Stimulated activated CD8-positive, alpha-beta memory T cell treated with anti-CD3 and anti-CD28 coated beads, Interleukin-7, amount 100 ng/mL, for 4 hours (primary cell): ENCODE measurements at places on chromosomes 16 and 17.

DNA sequence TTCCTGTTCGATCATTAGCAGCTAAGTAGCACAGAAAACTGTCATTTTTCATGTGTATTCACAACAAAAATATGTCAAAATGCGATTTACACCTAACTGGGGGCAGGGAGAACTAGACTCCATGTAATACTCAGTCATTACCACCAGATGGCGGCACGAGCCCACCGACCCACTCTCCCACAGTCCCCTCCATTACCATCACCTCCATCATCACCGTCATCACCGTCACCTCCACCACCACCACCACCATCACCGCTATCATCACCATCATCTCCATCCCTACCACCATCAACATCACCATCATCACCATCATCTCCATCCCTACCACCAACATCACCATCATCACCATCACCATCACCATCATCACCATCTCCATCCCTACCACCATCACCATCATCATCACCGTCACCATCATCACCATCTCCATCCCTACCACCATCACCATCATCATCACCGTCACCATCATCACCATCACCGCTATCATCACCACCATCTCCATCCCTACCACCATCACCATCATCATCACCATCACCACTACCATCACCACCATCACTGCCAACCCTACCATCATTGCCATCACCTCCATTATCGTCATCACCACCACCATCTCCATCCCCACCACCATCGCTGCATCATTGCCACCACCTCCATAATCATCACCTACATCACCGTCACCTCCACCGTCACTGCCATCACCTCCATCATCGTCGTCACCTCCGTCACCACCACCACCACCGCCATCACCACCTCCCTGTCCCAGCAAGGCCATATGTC is 14.4 kb downstream of the NDUFAF8 start:
- DNase-seq: peak; percentile 34

DNA sequence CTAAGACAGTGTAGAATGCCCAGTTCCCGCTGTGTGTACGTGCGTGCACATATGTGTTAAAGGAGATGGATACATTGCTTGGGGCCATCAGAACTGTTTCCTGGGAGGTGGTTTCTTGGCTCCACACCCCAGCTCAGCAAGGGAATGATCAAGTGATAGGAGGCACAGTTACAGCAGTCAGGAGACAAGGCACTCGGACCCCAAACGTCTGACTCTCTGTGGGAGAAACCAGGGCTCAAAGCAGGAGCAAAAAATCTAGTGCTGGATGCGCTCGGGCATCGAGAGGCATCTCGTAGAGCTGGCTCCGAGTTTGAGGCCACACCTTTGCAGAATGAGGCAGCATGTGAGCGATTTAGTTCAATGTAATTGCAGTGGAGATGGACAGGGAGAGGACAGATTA is 71.9 kb downstream of the RBBP6 start:
- DNase-seq: no peak

- no peak for DNase-seq
Measured at GRCh38 chr16:85921026-85921425, 22.1 kb downstream of the IRF8 start.

- no peak for DNase-seq
Measured at GRCh38 chr16:47358816-47359215, 102.0 kb downstream of the ITFG1 start.

- peak; percentile 38 for DNase-seq
Measured at GRCh38 chr16:24721830-24722238, 7.6 kb upstream of the TNRC6A start.

DNA sequence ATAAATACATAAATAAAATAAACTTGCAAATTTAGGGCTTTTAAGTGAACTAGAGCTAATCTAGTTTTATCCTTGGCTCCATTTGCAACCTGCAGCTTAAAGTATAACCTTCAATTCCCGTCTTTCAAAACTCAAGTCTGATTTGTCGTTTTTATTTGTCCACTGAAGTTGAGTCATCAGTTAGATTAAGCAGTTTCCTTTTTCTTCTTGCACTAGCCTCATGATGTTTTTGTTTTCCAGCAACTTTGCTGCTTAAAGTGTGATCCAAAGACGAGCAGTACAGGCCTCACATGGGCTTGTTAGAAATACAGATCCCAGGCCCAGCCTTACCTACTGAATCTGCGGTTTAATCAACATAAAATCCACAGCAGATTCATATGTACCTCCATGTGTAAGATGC is 13.8 kb downstream of the ARSG start:
- DNase-seq: no peak

- DNase-seq: no peak
Measured at GRCh38 chr17:29659155-29659554, 36.4 kb upstream of the CORO6 start.

DNA sequence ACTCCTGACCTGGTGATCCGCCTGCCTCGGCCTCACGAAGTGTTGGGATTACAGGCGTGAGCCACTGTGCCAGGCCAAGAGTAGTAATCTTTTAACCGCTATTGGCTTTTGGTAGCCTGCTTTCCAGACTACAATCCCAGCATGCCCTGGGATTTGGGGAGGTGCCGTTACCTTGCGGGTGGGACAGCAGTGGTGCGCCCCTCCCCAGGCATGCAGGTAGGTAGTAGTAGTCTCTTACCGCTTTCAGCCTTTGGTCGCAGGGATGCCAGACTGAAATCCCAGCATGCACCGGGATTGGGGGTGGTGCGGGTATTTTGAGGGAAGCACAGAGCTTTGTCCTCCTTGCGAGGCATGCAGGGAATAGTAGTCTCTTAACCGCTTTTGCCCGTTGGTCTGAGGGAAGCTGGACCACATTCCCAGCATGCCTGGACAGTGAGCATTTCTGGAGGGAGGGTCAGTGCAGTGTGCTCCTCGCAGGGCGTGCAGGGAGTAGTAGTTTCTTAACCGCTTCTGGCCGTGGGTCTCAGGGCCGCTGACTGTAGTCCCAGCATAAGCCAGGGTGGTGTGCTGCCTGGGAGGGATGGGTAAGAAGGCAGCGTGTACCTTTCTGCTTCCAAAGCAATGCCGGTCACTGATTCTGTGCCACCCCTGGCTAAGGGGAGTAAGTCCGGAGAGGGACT is 1686.8 kb downstream of the TP53TG3F start:
- DNase-seq: no peak

- DNase-seq: no peak
Measured at GRCh38 chr16:57770361-57770760, 31.9 kb downstream of the KIFC3 start.

- no peak for DNase-seq
Measured at GRCh38 chr16:58970775-58971174, 236.7 kb upstream of the GOT2 start.

DNA sequence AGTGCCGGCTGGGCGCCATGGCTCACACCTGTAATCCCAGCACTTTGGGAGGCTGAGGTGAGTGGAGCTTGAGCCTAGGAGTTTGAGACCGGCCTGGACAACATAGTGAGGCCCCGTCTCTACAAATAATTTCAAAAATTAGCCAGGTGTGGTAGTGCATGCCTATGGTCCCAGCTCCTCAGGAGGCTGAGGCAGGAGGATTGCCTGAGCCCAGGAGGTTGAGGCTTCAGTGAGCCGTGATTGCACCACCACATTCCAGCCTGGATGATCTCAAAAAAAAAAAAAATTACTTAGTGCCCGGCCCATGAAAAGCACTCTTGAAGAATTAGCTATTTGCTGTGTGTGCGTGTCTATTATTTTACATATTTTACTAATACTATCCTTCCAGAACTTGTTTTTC is 9.6 kb downstream of the GPRC5C start:
- no peak for DNase-seq

DNA sequence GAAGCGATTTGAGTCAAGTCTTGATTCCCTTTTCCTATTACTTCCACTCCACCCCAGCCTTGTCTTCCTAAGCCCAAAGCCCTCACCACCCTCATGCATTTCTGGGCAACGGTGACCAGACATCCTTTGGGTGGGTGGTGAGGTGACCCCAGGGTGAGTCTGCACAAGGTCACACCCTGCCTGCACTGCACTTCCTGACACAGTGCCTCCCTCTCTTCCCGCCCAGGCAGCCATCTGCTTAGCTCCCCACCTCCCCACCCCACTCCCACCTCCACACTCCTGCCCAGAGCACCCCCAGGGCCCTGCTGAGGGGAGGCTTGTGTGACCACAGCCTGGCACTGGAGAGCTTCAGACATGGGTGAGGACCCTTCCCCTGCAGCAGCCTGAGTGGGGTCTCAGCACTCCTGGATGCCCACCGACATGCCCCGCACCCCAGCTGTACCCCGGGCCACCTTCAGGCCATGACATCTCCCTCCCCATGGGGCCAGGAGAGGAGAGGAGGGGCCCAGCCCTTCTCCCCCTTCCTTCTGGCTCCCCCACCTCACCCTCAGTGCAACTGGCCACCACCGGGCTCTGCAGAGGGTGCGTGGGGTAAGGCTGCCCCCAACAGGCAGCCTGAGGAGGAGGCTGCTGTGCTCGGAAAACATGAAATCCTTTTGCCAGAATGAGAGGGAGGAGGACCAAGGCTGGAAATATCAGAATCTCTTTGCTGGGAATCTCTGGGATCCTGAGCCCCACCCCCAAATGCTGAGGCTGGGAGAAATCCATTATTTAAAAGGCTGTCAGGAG is 68.6 kb downstream of the CCT6B start:
- DNase-seq: no peak

DNA sequence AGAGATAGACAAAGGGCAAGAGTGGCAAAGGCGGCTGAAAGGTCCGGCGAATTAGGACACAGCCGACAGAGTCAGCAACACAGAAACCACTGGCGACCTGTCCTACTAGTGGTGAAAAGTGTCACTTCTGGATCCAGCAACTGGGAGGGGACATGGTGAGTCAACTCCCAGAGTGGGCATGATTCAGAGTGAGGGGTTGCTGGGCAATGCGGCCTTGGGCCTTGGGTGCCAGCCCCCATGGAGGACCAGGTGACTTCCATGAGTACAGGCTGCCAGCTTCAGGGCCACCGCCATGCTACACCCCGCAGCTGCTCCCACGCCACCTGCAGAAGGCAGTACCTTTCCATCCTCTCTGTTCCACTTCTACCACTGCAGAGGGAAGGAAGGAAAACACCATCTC is 110.6 kb downstream of the ZFHX3 start:
- no peak for DNase-seq

DNA sequence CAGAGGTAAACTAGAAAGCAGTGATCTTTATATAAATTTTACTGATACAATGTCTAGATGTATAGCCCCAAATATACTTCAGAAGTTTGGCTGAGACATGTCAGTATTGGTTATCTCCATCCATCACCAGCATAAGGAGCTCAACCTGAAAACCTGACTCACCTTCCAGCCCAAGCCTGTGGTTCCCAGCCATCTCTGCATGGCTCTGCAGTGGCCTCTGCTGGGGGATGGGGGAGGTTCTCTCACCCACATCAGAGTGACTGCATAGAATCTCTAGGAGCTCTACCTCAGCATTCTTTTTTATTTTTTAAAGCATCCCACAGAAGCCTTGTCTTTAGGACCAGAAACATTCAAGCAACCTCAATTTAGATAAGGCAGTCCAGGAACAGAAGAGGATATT is 27.3 kb downstream of the USP7 start:
- peak; percentile 72 for DNase-seq

- DNase-seq: no peak
Measured at GRCh38 chr16:79721270-79721669, 120.7 kb upstream of the MAF start.

DNA sequence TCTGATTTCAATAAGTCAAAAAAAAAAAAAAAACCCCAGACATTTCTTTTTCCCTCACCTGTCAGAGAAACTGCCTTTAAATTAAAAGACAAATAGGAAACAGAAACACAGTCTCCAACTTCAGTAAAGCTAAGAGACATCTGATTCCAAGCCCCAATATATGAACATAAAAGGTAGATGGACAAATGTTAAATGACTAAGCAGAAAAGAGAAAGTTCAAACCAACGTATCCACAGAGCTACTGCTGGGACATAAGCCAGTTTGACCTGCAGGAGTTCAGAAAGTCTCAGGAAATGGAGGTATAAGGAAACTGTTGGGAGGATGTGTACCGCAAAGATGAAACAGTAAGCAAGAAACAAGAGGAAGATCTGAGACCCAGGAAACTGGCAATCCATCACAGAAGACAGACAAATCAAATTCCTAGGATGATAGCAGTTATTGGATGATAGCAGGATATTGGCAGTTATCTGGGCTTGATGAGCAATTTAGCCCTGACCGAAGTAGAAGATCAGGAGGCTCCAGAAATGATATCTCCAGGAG is 135.0 kb downstream of the BRIP1 start:
- DNase-seq: no peak

- DNase-seq: peak; percentile 6
Measured at GRCh38 chr17:64491034-64491860, 5.6 kb downstream of the POLG2 start.

GRCh38 chr17:31696703-31697325 is 162.2 kb downstream of the COPRS start:
- DNase-seq: no peak

DNA sequence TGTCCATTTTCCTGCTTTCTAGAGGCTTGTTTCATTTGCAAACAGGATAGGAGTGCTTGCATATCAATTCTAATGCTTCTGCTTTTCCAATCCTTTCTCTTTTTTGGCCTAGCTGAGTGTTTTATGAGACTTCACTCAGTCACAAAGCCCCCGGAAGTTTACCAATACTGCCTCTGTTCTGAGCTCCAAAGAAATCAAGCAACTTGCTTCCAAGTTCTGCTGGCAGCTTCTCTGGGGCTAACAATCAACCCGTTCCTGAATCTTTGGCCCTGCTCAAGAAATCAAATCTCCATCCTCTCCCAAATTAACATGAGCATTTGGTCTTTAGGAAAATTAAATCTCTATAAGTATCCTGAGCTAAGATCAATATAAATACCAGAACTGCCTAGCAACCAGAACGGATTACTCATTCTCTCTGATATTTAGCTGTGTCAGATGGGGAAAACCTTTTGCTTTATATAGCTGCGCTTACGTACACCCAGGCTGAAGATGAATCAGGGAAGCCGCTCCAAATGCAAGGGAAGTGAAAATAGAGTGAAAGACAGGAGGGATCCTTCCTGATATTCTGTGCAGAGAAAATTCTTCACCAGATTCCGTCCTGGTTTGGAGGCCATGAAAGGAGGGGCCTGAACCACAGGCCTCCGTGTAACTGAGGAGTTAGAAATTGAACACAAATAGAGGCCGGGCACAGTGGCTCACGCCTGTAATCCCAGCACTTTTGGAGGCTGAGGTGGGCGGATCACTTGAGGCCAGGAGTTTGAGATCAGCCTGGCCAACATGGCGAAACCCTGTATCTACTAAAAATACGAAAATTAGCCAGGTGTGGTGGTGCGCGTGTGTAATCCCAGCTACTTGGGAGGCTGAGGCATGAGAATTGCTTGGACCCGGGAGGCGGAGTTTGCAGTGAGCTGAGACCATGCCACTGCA is 23.3 kb upstream of the GRB2 start:
- no peak for DNase-seq
